Stimulated activated naive CD8-positive, alpha-beta T cell treated with anti-CD3 and anti-CD28 coated beads, Interleukin-15, Interleukin-2, amounts not matched to agents 100 U/mL and 50 U/mL, for 24 hours (primary cell): ENCODE measurements at places on chromosomes 5 and 9.

GRCh38 chr9:79403495-79403894 is 168.3 kb upstream of the TLE4 start:
- DNase-seq = peak; percentile 5

GRCh38 chr9:3992924-3993323 is 306.9 kb downstream of the GLIS3 start:
- DNase-seq = no peak

DNA sequence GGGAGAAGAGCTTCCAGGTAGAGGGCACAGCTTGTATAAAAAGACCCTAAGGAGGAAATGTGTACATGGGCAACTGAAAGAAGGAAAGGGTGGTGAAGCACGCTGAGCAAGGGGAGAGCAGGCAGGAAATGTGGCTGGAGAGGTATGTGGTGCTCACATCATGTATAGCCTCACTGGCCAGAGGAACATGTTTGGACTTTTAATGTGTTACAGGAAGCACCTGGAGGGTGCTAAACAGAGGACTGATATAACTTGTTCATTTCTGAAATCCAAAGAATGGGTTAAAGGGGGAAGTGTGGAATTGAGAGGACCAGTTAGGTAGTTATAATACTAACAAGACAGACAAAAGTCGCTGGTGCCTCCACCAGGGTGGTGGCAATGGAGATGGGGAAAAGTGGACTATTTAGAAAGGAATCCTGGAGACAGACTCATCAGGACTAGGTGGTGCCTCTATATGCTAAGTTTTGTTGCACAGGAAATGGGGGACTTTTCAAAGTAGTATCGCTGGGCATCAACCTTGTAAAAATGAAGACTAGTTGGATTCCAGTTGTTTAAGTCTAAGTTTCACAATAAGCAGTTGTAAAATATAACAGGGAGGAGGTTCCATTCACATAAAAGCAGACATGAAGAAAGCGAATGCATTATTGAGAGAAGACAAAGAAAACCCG is 63.1 kb upstream of the CD180 start:
- DNase-seq = no peak

DNA sequence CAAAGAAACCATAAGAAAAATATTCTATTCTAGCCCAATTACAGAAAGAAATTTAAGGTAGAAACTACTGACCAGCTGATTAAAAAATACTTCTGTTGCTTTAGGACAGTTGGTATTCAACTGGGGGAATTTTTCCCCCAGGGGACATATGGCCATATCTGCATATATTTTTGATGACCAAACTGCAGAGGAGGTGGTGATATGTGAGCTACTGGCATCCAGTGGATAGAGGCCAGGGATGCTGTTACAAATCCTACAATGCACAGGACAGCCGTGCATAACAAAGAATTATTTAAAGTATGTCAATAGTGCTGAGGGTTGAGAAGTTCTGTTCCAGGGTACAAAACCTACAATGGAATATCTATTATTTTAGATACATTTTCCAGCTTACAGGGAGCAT is 24.0 kb downstream of the ZFR start:
- DNase-seq = no peak

- DNase-seq = no peak
Measured at GRCh38 chr5:58451732-58452565, 7.9 kb downstream of the PLK2 start.

- no peak for DNase-seq
Measured at GRCh38 chr5:124052201-124052600, 540.2 kb downstream of the CSNK1G3 start.

GRCh38 chr5:9212605-9213004 is 333.3 kb downstream of the SEMA5A start:
- DNase-seq = no peak

DNA sequence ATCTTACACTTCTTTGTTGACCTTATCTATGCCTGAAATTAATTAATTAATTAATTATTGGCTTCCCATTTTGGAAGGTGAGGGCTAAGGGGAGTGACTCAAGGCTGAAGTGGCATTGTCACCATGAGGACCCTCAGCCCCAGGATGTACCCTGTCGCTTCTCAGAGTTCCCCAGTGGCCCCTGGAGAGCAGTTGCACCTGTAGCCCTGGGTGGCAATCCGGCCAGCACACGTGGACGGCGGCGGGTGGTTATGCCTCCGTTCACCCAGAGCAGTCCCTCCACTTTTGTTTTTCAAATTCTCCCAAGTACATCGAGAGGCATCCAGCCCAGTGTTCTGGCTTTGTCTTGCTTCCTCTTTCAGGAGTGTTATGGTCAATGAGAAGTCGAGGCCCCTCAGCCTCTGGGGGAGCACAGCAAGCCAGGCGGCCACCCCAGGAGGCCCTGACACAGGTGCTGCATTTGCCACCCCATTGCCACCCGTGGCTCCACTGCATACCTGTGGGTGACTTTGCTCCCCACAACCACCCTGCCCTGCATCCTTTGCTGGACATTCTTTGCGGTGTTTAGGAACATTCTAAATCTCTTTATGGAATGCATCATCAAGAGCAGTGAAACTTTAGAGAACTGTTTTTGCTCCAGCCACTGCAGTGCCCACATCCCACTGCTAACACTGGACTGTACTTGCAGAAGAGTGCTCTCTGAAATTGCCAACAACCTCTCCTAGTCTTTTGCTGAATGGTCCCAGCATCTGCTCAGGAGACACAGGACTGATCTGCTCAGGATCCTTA is 11.5 kb upstream of the IRX2 start:
- DNase-seq = no peak

DNA sequence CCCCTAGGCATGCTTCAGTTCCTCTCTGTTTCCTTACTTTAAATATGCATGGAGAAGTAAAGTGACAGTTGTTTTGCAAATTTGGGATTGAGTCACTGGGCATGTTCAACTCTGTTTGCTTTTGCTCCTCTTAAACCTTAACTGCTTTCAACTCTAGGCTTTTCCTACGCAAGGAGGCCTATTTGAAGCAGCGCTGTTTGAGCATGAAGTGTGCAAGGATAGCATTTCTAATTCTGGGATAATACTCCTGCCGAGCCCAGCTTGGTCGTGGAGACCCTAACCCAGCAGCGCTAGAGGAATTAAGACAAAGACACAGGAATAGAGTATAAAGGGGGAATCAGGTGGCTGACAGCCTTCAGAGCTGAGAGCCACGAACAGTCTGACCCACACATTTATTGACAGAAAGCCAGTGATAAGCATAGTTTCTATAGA is 803.4 kb upstream of the CDH10 start:
- DNase-seq = no peak

DNA sequence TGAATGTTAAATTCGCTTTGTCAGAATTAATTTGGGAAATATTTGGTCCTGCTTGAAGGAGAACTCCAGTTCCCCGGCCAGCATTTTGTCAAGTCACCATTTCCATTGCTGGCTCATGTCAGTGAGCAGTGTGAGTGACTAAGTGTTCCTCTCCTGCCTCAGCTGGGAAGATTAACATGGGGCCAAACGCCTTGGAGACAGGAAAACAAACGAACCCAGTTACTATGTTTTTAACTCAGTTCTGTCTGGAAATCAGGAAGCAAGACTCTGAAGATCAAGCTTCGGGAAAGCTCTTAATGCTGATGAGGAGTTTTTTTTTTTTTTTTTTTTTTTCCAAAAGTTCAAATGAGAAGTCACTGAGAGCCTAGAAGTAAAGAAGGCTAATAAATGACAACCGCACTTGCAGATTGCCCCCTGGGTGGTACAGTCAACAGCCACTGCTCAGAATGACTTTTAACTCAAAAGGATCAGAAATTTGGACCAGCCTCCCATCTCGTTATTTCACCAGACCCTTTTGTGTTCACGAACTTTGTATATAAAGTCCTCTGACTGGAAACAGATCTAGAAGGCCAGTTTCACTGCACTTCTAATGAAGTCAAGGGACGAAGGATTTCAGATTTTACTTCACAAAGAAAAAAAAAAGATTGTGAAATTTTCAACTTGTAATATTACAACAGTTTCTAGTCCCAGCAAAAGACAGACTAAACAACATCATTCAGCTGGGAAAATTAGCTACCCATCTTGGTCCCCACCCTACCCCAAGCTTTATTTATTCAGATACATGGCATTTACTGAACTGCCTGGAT is 121.3 kb downstream of the LHFPL2 start:
- DNase-seq = no peak

DNA sequence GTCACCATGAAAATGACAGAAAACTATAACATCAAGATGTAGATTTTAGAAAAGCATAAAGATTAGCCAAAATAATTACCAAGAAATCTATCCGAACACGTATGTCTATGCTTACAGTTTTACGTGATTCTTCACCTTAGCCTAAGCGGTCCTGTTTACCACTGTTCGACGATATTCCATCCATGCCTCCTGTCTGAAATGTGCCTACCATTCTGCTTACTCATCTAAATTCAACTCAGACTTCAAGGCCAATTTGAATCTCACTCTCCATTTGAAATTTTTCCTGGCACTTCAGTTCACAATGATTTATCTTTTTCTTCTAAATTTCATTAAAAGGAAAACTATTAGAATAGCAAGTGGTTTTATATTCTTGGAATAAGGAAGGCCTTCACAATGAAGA is 15.4 kb downstream of the ZDHHC21 start:
- no peak for DNase-seq

DNA sequence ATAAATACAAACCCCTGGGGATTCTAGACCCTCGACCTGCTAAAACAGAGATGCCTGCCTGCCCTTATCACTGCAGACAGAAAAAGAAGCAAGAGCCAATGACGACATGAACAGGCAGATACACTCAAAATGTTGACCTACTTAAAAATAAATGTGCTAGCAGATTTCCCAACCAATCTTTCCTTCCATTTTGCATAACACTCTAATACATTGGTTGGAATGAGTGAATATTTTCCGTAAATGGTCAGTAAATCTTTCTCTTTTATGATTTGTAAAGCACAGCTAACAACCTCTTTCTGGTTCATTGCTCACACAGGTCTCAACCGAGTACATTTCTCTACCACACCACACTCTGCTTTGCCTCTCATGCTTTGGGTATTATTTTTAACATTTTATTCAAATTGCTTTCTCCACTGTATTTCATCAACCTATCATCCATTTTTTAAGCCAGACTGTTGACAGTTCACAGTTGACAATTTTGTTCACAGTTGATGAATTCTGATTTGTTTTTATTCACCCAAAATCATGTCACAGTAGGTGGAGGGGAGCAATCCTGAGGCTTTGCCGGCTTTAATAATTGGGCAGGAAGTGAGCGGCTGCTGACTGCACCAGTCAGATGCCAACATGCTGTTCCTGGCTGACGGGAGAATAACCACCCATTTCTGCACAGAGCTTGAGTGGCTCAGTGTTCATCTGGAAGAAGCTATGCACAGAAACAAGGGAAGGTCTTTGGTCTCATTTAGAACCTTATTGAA is 426.6 kb downstream of the SPOCK1 start:
- DNase-seq = no peak

- no peak for DNase-seq
Measured at GRCh38 chr5:116528519-116529234, 45.9 kb downstream of the SEMA6A start.

GRCh38 chr5:118592229-118593002 is 395.9 kb downstream of the DTWD2 start:
- DNase-seq = no peak

DNA sequence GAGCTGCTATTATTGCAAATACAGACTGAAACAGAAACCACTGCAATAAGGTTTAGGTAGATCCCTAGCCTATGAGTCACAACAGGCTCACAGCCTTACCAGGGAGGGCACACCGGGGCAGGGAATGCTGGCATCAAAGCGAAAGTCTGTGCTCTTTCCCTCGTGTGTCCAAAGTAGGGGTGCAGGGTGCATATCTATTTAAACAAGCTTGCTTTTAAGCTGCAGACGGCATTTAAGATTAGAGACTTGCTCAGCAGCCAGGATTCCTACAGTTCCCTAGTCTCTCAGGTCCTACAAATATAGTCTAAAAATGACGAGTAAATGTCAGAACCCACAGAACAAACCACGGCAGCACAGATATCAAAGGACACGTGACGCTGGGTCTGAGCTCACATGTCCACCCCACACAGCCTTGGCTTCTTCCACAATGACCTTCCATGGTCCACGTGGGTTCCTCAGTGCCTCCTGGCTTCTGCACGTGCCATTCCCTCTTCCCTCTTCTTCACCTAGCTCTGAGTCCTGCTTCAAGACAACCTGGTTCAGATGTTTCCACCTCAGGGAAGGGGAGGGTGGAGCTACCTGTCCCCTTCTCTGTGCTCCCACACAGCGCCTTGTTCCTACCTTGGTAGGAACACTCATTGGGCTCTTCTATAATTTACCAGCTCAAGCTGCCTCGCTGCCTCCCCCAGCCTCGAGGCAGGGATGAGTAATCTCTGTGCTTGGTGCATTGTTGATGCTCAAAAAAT is 193.2 kb downstream of the MAPKAP1 start:
- peak; percentile 48 for DNase-seq

GRCh38 chr5:119285070-119285916 is 70.5 kb upstream of the TNFAIP8 start:
- DNase-seq = no peak

DNA sequence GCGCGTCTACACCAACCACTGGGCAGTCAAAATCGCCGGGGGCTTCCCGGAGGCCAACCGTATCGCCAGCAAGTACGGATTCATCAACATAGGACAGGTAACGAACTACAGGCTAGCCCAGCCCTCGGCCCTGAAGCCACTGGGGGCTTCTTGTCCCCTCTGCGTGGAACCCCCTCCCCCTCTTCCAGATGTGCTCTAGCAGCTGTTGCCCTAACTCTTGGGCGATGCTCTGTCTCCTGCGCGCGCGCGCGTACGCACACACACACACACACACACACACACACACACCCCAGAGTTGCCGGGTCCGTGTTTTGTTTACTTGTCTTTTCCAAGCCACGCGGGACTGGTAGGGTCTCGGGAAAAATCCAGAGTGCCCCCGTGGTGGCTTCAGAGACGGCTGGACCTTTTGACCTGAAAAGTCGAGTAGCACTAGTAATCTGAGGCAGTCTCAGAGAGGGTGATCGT is 836 bp downstream of the PCSK5 start:
- peak; percentile 32 for DNase-seq

GRCh38 chr9:136944212-136944518 is 373 bp downstream of the FBXW5 start:
- DNase-seq = peak; percentile 56

- no peak for DNase-seq
Measured at GRCh38 chr9:109597496-109597895, 99.4 kb upstream of the PTPN3 start.

DNA sequence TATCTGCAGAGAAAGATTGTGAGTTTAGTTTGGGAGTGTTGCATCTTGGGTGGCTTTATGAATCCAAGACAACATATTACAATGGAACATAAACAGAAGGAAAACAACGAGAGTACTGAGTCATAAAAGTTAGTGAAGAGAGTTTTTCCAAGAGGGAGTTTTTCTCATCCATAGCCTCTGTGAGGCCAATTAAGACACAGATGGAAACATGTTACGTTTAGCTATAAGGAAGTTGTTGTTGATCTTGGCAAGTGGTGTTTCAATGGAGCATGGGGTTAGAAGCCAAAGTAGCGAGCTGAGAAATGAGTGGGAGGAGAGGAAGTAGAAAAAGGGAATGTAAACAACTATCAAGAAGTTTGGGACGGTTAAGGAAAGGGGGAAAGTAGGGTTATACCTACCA is 53.3 kb upstream of the SPATA31D4 start:
- no peak for DNase-seq
